ENCODE measurements at places on chromosomes 16 and 17.

GRCh38 chr16:84226026-84226425 is 13.8 kb downstream of the KCNG4 start:
- DNase-seq, result no peak

- no peak for DNase-seq
Observed at GRCh38 chr17:80616705-80617104, 72.1 kb downstream of the RPTOR start.

- no peak for DNase-seq
Observed at GRCh38 chr17:10743316-10744009, 13.6 kb upstream of the TMEM220 start.

GRCh38 chr17:36900160-36900512 is 37.1 kb upstream of the LHX1 start:
- no peak for DNase-seq

GRCh38 chr16:60608971-60609370 is 1427.3 kb downstream of the CDH8 start:
- no peak for DNase-seq

DNA sequence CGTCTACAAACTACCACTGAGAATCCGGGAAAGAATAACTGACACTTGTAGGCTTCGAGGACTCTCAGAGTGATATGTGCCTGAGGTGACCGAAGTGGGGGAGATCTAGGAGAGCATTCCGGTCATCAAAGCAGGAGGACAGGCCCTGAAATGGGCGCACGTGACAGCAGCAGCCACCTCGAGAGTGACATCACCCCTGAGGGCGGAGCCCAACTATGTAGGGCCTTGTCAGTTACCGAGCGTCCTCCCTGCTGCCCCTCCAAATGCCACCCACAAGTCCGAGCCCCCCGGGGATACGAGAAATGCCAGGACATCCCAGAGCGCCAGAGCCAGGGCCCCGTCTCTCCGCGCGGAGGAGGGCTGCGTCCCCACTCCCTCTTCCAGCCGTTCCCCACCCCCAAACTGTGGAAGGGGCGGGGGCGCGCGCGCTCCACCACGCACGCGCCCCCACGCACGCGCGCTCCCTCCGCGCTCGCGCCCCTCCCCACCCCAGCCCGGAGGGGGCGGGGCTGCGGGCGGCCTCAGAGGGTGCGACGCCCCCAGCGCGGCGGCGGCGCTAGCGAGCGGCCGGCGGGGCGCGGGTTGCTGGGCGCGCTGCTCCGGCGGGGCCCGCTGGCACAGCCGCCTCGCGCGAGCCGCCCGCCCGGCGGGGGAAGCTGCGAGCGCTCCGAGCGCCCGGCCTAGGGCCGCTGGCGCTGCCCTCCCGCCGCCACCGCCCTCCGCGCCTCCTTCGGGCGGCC is at the start of gene TANC2:
Gene TANC2 (plus strand): TSS at position 550 of the 740 bp plus-strand sequence. CDS start 43,325 bp downstream, outside the sequence.
- peak; percentile 83 for DNase-seq

GRCh38 chr17:46822388-46822921 is 4.0 kb upstream of the WNT3 start:
- peak; percentile 59 for DNase-seq

GRCh38 chr17:10775058-10775457 is 28.8 kb downstream of the TMEM238L start:
- no peak for DNase-seq

- no peak for DNase-seq
Observed at GRCh38 chr16:28180655-28181460, 30.9 kb downstream of the XPO6 start.

DNA sequence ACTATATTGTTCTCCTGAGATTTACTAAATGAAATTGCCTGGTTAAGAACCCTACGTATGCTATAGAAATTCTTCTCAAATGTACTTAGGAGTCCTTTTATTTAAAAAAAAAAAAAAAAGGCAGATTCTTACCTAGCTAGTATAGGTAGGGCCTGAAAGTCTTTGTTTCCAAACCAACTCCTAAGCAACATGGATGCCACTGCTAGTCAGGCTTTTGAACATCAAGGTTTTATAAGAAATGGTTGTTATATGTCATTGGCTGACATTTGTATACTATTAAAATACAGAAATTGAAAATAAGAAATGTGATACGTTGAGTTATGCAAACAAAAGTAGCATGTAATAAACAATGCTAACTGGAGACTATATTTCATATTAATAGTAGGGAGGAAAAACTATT is 1.2 kb downstream of the EVI2A start:
- DNase-seq, result no peak

DNA sequence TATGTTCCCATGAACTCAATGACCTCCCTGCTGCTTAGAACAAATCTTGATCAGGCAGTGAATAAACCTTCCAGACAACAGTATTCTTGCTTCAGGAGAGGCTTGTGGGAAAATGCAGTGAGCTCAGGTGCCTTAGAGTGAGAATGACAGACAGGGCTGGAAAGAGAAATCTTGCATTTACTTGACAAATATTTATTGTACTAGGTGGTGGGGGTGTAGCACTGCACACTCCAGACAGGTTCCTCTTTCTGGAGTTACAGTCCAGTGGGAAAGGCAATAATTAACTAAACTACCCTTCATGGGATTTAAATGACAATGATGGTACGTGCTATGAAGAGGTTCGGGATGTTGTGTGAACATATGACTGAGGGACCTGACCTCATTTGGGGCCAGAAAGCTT is 182.9 kb downstream of the SHISA9 start:
- DNase-seq, result no peak

GRCh38 chr17:71180801-71181385 is 939.9 kb upstream of the SOX9 start:
- DNase-seq, result no peak

GRCh38 chr16:71542377-71542776 is 16.2 kb downstream of the CHST4 start:
- peak; percentile 76 for DNase-seq

All from stimulated activated CD4-positive, alpha-beta T cell treated with anti-CD3 and anti-CD28 coated beads, Interleukin-15, amount 100 ng/mL, for 24 hours (primary cell).